ENCODE measurements at places on chromosomes 13 and 19. TPM values are rescaled to one million over a fixed set of nuclear protein-coding genes. Genes with fewer than 3 reads are reported as not detected.

GRCh38 chr13:52811841-52812240 is 36.6 kb downstream of the PCDH8 start:
- no peak for DNase-seq

GRCh38 chr19:30096596-30097370 is 154.7 kb downstream of the URI1 start:
- DNase-seq: no peak

KASH5 gene
- 0.17 TPM for polyA plus RNA-seq

DNA sequence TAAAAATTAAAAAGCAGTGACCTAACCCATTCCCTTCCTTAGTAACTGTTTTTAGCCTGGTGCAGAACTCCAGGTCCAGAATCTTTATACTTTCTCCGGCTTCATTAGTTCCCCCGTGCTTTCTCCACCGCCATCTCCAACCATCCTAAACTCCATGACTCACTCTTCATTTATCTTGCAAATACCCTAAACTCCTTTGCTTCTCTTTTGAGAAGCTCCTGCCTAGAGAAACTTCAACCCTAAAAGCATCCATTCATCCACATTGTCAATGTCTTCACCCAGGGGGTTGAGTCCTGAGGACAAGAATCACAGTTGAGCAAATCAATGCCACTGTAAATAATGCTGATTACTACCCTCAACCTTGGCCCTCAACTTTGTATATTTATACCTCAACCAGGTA is 17.1 kb upstream of the GARRE1 start:
- no peak for DNase-seq

DNA sequence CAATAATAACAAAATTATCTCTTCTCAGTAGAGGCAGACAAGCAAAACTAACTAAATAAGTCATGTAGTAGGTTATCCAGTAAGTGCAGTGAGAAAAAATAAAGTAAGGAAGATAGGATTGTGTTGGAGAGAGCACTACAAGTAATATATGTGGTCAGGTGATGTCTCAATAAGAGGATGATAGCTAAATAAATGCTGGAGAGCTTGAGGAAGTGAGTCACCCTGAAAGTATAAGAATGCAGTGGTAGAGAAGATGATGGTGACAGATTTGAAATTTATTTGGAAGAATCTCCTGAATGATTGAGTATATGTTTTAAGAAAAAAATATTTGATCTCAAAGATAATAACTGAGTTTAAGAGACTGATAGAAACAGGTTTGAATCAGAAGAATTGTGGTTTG is 152.2 kb upstream of the PRR20A start:
- no peak for DNase-seq

GPR183 gene
- 2.3 TPM for polyA plus RNA-seq

ARHGEF7 gene
- 79.1 TPM for polyA plus RNA-seq

GRCh38 chr13:100564444-100565223 is 24.0 kb downstream of the GGACT start:
- no peak for DNase-seq

- DNase-seq: no peak
Measured at GRCh38 chr19:34366738-34367623, 2.0 kb downstream of the GPI start.

DNA sequence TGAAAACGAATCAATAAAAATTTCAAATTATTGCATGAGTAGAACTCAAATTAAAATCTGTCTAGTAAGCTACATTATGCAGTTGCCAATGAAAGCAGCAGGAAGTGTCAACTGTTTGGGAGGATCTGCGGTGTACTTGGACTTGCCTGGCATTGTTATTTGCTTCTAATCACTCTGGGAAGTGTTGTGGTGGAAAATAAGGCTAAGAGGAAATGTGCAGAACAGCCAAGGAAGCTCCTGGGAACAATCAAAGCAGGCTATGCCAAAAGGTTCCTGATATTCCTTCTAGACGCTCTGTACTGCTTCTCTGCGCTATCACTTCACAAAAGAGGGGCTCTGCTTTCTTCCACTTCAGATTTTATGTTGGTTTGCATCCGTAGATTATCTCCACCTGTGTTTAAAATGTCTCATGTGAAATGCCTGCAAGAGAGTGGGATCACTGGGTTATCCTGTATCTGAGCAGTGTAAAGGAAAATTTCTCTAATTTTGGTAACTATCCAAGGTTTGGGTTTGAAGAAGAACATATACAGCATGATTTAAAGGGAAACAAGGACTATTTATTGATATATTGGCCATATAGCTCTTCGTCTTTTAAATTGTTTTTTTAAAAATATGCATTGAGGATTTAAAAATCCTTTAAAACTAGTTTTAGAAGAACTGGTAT is 182.7 kb upstream of the CSNK1A1L start:
- DNase-seq: no peak

DNA sequence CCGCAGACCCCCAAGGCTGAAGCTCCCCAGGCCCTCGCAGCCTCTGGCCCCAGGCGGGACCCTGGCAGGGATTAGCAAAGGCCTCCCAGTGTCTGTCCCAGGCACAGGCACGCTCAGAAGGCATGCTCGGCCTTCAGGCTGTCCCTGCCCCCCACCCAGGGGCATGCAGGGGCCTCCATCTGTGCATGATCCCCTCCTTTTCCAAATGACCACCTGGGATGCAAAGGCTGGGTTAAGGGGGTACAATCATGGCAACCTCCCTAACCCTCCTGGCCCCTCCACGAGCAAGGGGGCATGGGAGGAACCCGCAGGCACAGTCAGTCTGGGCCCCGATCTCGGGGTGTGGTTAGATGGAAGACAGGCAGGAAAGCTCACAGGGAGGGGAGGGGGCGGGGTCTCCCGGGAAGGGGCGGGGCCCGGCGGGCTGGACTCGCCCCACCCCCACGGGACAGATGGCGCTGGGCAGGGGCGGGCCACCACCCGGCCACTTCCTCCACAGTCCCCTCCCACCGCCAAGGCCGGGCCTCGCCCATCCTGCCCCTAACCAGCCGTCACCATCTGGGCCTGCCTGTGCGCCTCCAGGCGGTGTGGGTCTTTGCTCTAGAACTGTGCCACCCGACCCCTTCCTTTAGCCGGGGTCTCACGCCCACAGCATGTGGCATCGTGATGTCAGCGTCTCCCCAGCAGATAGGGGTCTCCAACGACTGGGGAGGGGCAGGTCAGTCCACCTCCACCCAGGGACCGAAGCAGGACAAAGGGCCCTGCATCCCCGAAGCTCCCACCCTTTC is 7.0 kb upstream of the REXO1 start:
- no peak for DNase-seq

DNA sequence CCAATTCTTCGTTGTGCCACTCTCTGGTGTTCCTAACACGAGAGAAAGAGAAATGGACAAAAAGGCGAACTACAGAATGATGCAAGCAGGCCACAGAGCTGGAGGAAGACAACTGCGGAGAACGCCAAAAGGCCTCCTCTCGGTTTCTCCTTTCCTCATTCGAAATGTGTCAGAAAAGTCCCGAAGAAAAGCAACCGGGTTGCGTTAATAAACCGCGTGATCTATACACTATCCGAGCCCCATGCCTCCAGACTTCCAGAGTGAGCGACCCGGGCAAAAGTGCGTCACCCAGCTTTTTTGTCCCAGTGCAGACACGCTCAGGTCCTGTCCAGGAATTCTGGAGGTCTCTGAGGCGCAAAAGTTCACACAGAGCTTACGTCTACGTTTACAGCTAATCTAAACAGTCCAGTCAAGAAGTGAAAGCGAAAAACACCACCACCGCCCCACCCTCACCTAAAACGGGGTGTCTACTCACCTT is 413 bp downstream of the N4BP2L2 start:
- DNase-seq: peak; percentile 41

DNA sequence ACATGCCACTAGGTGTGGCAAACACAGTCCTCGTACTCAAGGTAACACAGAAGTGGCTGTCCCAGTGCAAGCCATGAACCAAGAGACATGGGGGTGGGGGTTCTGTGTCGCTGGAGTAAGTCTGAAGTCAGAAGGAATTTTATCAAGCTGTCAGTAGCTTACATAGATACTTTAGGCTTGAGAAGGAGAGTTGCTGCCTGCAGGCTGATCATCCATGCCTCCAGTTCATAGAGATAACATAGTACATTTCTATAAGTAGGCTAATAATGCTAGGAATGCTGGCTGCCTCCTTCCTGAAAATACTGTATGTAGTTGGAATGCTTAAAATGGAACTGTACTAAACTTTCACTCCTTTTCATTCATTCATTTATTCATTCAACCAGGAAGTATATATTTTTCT is 70.1 kb downstream of the CAB39L start:
- no peak for DNase-seq

YIF1B gene
- 26.1 TPM for polyA plus RNA-seq

- no peak for DNase-seq
Measured at GRCh38 chr19:4830768-4831265, 695 bp downstream of the TICAM1 start.

GRCh38 chr13:73822668-73823592 is 311.3 kb downstream of the KLF12 start:
- DNase-seq: no peak

SIGLECL1 gene
- not detected for polyA plus RNA-seq

RFPL4A gene
- not detected for polyA plus RNA-seq

SYT5 gene
- polyA plus RNA-seq: 0.30 TPM

All from left kidney (tissue), 8 donors.